ENCODE measurements at places on chromosomes 6 and 20.

DNA sequence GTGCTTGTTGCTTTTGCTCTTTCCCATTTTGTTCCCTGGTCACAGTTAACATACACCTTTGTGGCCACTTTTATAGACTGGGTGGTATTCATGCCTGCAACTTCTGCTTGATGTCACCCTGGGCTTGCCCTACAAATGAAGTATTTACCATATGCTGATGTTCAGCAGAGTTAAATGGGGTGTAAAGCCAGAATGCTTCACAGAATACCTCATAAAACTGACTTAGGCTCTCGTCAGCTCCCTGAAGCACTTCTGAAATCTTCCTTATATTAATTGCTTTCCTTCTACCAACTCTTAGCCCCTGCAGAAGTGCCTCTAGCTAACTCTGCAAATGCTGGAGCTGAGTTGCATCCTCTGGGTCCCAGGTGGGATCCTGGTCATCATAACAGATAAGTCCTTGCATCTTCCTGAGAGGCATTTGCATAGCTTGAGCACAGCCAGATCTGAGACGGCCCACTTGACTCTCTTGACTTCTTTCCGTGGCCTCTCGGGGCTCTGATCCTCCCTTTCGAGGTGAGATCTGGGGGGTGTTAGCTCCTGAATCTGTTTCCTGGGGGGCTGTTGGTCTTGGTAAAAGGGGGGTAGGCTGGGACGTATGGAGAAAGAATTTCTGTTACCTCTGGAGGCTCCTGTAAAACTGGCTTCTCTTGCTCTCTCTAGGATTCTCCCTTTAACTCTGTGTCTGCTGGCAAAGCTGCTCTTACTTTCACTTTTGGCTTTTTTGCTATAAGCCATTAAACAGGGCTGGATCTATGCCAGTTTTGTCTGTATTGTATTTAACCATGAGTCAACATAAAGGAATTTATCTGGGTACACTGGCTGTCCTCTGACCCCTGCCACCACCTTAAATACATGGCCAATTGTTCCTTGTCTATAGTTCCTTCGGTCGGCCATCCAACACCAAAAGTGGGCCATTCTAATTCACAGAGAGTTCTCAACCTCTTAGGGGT lies 223.0 kb upstream of the SYNCRIP start:
- no peak for DNase-seq

- DNase-seq = no peak
Observed at GRCh38 chr6:90425161-90425641, 128.6 kb upstream of the BACH2 start.

DNA sequence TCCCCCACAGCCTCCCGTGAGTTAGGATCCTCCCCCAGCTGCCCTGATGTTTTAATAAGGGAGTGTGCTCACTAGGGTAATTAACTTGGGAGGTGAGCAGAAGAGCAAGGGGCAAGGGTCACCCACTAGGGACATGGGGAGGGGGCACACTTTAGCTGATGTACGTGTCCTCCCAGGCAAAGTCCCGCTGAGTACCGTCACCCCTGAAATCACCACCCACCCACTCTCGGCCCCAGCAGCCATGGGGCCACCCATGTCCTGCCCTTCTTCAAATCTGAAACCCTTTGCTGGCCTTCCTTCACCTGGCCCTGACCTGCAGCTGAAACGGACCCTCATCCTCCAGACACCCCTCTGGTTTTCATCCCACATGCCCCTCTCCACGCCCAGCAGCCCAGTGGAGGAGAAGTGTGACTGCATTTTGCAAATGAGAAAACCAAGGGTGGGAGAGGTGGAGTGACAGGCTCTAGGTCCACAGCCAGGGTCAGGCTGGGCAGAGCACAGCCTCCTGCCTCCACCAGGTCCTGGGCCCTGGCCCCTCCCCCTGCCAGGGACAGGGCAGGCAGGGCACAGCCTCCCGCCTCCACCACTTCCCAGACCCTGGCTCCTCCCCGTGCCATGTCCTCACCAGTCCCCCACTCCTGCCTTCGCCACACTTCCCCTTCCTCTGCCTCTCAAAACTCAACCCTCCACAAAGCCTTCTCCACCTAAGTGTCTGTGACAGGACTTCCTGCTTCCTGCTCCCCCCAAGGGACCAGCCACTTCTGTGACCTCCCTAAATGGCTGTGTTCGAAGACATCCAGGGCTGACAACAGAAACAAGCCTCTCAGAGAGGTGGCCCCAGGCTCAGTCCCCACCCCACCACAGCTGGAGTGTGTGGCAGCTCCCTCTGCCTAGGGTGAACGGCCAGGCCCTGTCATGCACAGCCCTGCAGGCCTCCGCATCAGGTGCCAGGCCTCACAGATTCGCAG lies 15.1 kb downstream of the ACSS1 start:
- peak; percentile 59 for DNase-seq

DNA sequence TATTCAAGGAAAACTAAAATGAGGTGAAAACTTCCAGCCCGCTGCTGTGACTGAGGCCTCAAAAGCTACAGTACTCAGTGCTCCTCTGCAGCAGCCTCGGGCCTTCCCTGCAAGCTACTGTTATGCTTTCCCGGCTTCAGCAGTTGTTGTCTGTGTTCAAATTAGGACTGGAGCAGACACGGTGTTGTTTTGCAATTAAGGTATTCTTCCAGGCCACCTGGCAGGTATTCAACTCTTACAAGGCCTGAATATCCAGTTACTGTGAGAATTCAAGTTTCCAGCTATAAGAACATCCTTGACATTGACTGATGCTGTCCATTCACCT lies 10.7 kb downstream of the TXNDC5 start:
- DNase-seq = no peak

- DNase-seq = no peak
Observed at GRCh38 chr6:108159981-108160380, 5.8 kb upstream of the NR2E1 start.

DNA sequence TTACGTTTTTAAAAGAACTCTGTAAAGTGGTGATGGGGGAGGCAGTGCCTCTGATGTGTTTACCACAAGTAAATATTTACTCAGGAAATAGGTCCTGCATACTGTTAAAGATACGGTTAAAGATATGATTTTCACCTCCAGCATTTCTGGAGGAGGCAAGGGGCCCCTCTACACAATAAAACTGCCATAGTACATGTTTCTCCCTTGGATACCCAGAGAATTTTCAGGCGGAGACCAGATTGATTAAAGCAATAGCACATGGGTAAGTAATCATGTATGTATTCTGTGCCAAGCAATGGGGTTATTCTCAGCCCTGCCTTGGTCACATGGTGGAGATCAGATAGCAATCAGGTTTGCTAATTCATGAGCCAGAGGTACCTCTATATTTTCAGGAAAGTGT lies 9.6 kb downstream of the RIPOR2 start:
- DNase-seq = no peak

- DNase-seq = no peak
Observed at GRCh38 chr6:101259505-101259904, 134.0 kb upstream of the GRIK2 start.

GRCh38 chr20:25061103-25061799 lies 3.3 kb upstream of the ACSS1 start:
- DNase-seq = no peak

- no peak for DNase-seq
Observed at GRCh38 chr20:43988867-43989266, 74.2 kb downstream of the TOX2 start.

All from left cardiac atrium (tissue), 4 donors.